ENCODE measurements at places on chromosomes 11 and 22.
A peak's percentile ranks its signal among the peaks of the same experiment; 100 is the strongest.

GRCh38 chr22:45626198-45626651 is 45.4 kb upstream of the ATXN10 start:
- DNase-seq = no peak

- no peak for DNase-seq
These were observed 7.0 kb upstream of the GAB2 start for GRCh38 chr11:78424334-78425270.

DNA sequence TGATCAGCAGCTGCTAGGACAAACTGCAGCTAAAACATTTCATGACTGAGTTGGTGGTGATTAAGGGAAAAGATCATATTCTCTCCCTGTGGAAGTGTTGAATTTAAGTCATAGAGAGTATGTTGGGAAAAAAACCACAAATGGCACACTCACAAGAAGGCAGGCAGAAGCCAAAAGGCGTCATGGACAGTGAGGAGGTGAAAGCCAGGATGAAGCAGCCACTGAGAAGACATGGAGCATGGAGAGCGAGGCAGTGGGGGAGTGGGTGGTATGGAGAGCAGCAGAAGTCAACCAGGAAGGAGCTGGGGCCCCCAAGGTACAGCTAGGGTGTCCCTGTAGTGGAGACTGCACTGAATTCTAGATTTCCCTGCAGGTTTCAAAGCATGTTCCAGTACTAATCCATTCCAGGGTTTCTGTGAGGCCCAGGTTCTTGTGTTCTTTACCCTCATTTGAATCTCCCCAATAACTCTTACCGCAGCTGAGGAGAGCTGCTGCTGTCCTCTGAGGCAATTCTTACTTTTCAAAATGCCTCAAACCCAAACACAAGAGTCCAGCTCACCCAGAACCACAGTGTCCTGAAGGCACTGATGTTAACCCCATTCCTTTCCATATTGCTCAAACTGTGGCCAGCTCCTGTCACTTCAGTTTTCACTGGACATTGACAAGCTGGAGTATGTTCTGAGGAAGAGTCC is 191.8 kb upstream of the E2F8 start:
- DNase-seq = no peak

DNA sequence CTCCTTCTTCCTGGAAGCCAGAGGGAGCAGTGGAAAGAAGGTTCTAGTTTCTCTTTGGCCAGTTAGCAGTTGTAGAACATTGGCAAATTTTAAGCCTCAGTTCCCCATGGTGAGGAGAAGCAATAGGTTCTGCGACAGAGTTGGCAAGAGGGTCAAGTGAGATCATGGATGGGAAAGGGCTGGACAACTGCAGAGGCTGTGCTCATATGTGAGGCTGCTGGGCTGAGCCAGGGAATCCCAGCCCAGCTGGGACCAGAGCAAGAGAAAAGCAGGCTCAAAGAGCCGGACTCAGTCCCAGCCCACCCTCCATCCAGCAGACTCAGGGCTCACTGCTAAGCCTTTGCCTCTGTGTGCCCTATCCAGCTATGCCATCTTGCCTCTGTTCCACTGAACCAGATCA is 66.8 kb upstream of the MYOD1 start:
- DNase-seq = no peak

- DNase-seq = no peak
These were observed 565.4 kb downstream of the ETS1 start for GRCh38 chr11:128022007-128022368.

DNA sequence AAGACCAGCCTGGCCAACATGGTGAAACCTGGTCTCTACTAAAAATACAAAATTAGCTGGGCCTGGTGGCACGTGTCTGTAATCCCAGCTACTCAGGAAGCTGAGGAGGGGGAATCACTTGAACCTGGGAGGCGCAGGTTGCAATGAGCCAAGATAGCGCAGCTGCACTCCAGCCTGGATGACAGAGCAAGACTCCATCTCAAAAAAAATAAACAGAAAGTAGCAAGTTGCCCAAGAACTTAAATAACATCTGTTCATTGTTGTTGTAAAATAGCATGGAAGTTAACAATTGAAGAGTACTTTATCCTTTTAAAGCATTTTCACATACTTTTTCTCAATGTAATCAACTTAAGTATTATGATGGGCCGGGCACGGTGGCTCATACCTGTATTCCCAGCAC is 5.7 kb downstream of the AMBRA1 start:
- DNase-seq = no peak

GRCh38 chr11:114159802-114160632 is 100.5 kb downstream of the ZBTB16 start:
- DNase-seq = peak; percentile 78

GRCh38 chr11:19389787-19390303 is 149.1 kb upstream of the E2F8 start:
- no peak for DNase-seq

DNA sequence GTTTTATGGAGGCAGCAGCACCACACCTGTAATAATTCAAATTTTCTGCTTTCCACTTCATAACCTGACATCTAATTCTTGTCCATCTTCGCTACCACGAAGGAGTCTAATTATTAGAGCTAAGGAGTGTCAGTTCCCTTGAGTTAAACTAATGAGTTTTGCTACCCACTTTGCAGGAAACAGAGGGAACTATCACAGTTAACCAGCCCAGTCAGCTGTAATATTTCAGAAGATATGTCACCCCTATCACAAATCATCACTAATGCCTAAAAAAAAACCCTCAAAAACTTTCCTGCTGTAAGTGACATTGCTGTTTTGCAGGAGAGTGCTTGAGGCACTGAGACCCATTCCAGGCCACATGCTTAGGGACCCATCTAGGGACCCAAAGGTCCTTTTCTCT is 8.4 kb downstream of the TECTA start:
- no peak for DNase-seq

Data from stimulated activated CD8-positive, alpha-beta memory T cell treated with anti-CD3 and anti-CD28 coated beads, Interleukin-2, amount 100 ng/mL, for 48 hours (primary cell).